Activated naive CD4-positive, alpha-beta T cell treated with anti-CD3 and anti-CD28 coated beads for 36 hours (primary cell): ENCODE measurements at places on chromosomes 5 and 9.

DNA sequence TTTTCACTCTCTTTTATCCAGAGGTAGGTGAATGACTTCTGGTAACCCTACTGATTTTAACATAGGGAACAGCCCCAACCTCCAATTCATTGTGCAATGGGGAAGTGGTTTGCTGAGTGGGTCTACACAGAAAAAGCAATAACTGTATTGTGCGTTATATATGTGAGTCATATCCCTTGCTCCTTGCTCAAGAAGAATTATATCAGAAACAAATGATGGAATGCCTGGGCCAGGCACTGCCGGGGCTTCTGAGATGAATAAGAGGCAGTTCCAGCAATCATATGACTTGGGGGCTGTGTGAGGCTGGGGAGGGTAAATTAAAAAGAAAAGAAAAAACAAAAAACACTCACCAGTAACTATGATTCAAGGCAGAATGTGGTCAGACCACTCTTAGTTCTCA is 79.2 kb upstream of the ABCA1 start:
- DNase-seq, result peak; percentile 54

DNA sequence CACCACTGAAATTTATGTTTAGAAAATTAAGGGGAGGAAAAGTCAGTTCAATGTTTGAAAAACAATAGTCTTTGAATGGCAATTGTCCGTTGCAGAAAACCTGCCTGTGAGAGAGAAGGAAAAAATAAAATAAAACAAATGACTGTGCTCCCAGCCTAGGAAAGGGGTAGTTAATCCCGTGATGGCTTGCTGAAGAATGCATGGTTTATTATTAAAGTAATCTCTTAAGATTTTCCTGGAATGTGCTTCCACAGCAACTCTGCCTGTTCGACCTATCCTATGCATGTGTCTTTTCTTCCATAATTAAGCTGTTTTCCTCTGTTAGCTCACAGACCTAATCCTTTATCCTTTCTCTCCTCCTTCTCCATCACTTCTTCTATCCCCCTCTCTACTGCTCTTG is 2.4 kb upstream of the DAB2 start:
- DNase-seq, result no peak

DNA sequence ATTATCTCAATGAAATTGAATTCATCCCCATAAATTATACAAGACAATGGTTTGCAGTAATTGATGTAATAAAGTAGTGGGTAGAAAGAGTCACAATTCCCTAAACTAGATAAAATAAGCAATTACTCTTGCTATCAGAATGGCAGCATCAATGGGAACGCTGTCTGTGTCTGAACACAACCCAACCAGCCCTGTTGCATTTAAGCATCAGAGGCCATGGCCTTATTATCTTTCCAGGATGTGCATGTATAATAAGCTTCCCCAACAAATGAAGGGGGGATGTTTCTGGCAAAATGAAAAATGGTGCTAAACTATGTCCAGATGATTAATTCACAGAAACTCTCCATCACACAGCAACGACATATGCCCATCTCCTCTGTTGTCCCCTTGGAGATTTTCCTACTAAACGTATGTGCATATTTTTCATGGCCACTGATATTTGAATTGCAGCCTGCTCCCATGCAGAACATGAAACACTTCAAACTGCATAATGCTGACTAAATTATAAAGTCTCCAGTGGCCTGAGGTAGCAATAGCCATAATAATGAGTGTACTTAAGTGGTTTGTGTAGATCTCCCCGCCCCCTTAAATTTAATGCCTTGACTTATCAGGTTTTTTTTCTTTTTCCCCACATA is 306.9 kb upstream of the ADAMTS16 start:
- DNase-seq, result no peak

DNA sequence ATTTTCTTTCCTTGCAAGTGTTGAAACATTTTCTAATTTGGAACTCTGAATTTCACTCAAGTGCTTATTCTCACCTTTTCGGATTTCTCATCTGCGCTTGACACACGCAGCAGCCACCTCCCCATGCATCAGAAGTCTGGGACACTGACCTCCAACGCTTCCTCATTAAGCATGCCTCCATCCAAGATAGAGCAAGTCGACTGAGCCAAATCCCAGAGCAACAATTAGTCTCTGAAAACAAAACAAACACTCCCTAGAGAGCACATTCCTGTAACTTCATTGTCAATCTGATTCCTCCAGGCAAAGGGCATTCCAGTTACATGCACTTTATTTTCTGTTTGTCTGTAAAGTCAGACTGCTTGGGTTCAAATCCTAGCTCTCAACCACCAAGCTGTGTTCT is 5.7 kb downstream of the CD180 start:
- no peak for DNase-seq

- no peak for DNase-seq
These were observed 391.5 kb downstream of the CCDC171 start for GRCh38 chr9:15944341-15944740.

DNA sequence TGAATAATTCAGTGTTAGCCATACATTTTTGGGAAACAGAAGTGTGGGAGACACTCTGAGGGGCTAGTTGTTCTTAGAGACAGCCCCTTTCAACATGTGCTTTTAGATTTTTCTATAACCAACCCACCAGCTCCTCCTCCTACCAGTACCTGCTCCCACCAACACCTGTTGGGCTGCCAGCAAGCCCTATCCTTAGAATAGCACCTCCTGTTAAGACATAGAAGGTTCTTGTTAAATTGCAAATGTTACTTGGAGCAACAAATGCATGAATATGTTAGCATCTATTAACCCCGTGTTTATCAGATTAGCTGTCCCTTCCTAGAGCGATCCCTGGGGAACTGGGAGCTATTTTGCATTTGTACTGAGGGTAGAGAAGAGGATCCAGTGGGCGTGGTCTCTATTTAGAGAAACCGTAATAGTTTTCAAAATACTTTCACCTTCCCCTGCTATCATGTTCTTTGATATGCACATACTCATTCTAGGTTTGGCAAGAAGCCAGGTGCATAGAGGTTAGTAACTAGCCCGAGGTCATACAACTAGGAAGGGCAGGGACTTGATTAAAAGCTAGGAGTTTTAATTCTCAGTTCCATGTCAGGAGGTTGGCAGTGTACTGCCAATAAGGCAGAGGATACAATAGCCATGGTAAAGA is 334.4 kb downstream of the KCTD16 start:
- no peak for DNase-seq

DNA sequence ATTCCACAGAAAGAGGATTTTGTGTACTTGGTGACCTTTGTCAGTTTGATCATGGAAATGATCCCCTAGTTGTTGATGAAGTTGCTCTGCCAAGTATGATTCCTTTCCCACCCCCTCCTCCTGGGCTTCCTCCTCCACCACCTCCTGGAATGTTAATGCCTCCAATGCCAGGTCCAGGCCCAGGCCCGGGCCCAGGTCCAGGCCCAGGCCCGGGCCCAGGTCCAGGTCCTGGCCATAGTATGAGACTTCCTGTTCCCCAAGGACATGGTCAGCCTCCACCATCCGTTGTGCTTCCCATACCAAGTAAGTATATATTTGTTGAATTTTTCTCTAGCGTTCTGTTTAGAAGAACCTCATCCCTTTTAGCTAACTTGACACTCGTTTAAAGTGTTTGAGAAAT is 30.0 kb downstream of the RBM27 start:
- DNase-seq, result no peak

DNA sequence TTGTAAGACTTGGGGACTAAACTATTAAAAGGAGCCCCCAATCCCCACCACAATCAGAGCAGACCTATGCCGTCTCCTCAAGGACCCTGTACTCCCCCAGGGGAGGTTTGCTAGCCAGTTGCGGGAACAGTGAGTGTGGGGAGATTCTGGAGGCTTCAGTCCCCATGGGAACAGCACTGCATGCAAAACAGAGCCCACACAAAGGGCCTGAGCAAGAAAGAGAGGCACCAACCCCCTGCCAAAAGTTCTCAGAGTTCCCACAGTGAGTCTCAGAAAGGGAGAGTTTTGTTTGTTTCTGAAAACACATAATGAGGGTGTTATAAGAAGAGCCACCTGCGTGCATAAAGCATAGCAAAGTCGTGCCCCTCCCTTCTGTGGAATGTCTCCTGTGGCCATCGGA is 56.6 kb downstream of the CFAP90 start:
- DNase-seq, result no peak

DNA sequence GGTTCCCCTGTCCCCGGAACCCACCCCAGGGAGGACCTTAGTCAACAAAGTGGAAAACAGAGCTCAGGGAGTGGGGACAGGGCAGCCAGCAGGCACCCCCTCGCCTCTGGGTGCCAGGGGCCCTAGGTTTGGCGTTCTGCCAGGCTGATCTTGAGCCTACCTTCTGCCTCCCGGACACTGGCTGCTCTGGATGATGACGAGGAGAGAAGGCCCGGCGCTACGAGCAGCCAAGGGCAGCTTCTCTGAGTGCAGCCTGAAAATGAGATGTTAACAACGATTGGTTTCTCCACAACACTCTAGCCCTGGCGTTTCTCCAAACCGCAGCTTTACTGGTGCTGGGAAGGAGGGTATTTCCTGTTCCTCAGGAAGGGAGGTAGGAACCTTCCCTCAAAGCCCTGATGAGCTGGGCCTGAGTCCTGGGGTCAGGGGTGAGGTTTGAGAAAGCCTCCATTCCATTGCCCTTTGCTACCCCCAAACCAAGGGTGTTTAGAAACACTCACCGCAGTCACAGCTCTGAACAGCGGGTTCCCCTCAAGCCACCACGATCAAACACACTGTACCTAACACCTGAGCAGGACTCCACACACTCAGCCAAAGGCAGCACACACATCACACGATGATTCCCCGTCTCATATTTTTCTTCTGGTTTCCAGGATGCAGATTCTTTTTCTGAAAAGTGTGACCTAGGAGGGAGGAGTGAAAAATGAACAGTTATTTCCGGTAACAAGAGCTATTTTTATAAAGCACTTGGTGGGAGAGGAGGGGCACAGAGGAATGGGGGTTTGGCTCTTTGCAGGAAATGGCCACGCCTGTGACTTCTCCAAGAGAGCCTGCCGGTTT is at the start of gene STING1:
TSS of gene STING1 (minus strand) at position 709 of the 840 bp plus-strand sequence. CDS start 1,054 bp downstream, outside the sequence.
- peak; percentile 90 for DNase-seq

- peak; percentile 65 for DNase-seq
These were observed 373.6 kb downstream of the ADGRV1 start for GRCh38 chr5:90932052-90932699.

GRCh38 chr5:5736007-5736406 is 313.5 kb downstream of the ICE1 start:
- no peak for DNase-seq

DNA sequence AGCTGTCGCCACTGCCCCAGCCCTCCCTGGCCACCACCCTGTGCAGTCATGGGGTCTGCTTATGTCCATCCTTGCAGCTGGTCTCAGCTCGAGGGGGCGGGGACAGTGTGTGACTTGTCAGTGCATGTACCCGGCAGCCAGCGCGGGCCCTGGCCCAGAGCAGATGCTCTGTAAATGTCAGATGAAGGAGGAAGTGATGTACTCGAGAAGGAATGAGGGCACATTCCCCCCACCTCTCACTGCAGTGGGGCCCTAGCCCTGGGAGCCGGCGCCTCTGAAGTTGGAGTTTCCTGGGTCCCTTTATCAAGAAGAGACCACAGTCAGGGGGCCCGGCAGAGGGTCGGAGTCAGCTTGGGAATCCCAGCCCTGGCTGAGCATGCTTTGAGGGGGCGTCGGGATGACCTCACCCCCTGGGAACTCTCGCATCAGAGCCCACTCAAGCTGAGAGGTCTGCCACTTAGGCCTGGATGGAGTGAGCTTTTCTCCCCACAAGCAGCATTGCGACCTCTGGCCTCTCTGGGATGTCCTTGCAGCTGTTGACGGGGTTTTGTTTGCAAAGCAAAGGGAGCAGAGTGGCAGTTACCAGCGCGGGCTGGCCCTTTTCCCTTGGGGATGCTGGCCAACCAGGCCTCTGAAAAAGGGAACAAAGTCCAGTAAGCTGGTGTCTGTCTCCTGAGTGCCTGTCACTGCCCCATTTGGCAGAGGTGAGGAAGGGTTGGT is 19.0 kb downstream of the NEURL1B start:
- no peak for DNase-seq

DNA sequence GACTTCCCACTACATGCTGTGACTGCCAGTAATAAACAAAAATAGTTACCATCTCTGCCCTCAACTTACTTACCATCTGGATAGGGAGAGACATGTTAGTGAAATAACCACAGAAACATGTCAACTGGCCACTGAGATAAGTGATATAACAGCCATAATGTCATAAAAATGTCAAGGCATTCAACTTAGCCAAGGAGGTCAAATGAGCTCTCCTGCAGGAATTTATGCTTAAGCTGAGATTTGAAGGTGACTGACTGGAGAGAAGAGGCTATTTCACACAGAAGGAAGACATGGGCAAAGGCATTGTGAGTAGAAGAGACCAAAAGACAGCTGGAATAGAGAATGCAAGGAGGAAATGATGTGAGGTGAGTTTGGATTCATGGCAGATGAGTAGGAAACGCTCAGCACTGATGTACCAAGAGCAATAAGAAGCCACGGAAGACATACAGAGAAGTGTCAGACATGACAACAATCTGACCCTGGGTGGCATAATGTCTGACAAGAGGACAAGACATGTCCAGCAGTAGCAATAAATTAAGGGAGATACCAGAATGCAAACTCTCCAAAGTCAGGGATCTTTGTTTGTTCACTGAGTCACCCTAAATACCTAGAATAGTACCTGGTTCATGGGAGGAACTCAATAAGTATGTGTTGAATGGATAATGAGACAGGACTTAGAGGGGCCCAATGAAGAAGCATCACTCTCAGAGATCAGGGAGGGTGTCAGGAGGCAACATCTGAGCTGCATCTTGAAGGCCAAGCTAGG is 318.8 kb downstream of the ACTL7B start:
- DNase-seq, result no peak

DNA sequence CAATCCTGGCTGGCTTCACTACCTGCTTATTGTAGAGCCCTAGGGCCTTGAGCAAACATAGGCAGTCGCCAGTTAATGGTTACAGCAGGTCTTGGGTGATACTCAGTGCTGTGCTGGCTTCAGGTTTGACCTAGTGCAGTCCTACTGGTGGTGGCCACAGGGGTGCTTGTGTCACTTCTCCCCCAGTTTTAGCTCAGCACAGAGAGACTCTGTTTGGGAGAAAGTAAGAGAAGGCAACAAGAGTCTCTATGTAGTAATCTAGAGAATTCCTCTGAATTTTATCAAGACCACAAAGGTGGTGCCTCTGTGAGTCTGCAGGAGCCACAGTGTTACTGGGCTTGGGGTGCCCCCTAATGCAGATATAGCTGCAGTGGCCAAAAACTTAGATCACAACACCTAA is 165.6 kb downstream of the CCDC171 start:
- no peak for DNase-seq

GRCh38 chr5:88724201-88724600 is 158.8 kb downstream of the MEF2C start:
- DNase-seq, result no peak

- DNase-seq, result no peak
These were observed 156.7 kb downstream of the EBF1 start for GRCh38 chr5:158943057-158943456.

DNA sequence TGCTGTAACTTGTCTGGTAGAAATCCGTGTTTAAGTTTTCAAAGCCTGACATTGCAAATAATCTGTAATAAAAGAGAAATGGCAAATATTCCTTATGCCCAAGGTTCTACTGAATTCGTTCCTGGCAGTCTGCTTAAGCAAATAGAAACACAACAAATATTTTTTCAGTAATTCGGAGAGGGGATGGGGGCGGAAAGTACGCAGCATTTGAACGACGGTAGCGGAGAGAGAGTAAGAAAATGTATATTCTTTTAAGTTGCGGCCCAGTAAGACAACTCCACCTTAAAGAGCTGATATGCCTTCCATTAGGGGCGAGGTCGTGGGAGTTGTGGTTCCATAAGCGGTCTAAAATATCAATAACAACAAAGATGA is 569 bp downstream of the YIPF5 start:
- peak; percentile 12 for DNase-seq

GRCh38 chr9:69895659-69896058 is 75.0 kb downstream of the CFAP95 start:
- DNase-seq, result no peak
